Stimulated activated CD4-positive, alpha-beta T cell treated with anti-CD3 and anti-CD28 coated beads, TNF-alpha, amount 100 ng/mL, for 48 hours (primary cell): ENCODE measurements at places on chromosomes 6 and 20.

DNA sequence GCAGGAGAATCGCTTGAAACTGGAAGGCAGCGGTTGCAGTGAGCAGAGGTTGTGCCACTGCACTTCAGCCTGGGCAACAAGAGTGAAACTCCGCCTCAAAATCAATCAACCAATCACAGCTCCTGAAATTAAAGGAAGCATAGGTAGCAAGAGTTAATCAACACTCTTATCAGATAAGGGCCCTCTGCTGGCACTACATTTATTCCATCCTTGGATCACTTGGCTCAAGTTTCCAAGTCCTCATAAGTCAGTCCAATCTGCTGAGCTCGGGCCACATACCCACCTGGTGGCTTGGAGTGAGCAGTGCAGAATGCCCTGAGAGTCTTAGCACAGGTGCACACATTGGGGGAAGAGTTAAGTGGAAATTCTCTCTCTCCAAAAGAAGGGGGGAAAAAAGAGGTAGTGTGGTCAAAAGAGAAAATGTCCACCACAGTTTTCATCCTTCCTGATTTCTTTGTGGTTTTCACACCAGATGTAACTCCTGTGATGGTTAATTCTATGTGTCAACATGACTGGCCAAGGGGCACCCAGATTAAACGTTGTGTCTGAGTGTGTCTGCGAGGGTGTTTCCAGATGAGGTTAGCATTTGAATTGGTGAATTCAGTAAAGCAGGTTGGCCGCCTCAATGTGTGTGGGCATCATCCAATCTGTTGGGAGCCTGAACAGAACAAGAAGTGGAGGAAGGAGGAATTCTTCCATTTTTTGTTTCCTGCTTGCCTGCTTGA lies 14.2 kb upstream of the FAM8A1 start:
- no peak for DNase-seq

- no peak for DNase-seq
Observed at GRCh38 chr20:34060970-34061369, 51.1 kb downstream of the EIF2S2 start.

GRCh38 chr6:28657381-28657768 lies 131.7 kb downstream of the GPX5 start:
- no peak for DNase-seq

DNA sequence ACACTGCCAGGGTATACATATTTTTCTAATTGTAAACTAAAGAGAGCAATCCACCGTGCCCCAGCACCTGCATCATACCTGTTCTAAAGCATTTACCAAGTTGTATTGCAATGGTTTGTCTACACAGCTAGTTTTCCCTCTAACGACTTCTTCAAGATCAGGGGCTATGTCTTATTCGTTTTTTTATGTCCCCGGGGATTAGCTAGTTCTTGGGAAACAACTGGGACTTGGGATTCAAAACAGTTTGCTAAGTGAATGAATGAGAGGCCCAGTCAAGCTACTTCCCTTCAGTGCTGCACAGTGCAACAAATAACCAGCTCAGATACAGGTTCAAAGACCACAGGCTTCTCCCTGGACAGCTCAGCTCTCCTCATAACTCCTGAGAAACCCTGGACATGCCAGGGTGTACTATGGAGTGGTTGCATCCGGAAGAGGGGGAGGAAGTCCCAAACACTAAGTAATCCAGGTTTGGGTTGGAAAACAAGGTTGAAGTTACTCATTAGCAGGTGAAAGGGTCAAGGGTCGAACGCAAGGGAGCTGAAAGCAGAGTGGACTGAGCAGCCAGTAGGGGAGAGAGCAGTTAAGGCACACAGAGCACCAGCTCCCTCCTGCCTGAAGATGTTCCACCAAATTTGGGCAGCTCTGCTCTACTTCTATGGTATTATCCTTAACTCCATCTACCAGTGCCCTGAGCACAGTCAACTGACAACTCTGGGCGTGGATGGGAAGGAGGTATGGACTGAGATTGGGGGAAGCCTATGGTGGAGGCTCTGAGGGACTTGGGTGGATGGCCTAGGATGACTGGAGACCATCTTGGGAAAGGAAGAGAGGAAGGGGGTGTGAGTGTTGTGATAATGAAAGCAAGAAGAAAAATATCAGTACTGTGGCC lies at the start of gene APOM:
Gene APOM (plus strand): TSS at position 546 of the 889 bp plus-strand sequence. CDS start 73 bp downstream, at position 619.
- DNase-seq, result no peak

DNA sequence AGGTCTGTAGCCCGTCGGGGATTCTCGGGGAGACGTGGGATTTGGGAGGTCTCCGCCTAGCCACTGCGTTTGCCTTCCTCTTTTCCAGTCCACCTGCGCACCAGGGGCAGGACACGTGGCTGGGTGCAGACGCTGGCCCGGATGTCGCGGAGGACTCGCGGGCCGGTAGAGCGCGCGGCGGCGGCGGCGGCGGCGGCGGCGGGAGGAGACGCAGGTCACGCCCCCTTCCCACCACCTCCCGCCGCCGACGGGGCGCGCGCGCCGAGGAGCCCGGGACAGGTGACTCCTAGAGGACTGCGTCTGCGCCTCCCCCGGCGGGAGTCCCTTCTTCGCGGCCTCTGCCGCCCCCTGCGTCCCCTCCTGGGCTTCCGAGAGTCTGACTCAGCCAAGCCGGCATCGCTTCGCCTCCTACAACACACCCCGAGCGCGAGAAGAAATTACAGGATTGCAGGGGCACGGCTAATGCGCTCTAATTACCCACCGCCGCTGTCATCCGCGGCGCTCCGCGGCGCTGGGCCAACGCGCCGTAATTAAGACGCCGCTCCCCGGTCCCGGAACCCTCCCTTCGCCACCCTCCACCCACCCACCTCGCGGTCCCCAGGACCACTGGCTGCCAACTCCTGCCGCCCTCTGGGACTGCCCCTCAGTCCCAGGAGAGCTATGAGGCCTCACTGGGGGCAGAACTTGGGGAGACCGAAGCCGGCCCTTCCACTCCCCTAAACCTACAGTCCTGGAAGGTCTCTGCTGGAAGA lies 124.5 kb downstream of the MRPL14 start:
- peak; percentile 33 for DNase-seq

DNA sequence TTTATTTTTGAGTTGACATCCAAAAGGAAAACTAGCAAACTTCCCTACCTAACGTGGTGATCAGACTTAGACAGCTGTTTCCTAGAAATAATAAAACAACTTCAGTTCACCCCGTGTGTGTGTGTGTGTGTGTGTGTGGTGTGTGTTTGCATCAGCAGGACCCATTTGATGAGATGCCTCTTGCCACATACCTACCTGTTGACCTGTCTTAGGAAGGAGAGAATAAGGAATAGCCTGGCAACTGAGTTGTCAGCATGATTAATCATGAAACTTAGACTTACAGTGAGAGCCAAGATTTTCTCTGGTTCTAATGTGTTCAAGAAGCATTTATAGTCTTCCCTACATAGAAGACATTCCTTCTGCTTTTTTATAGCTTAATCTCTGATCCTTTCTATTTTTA lies 16.1 kb upstream of the PBOV1 start:
- DNase-seq, result no peak

GRCh38 chr6:43246301-43247113 lies 3.2 kb downstream of the TTBK1 start:
- DNase-seq, result no peak

DNA sequence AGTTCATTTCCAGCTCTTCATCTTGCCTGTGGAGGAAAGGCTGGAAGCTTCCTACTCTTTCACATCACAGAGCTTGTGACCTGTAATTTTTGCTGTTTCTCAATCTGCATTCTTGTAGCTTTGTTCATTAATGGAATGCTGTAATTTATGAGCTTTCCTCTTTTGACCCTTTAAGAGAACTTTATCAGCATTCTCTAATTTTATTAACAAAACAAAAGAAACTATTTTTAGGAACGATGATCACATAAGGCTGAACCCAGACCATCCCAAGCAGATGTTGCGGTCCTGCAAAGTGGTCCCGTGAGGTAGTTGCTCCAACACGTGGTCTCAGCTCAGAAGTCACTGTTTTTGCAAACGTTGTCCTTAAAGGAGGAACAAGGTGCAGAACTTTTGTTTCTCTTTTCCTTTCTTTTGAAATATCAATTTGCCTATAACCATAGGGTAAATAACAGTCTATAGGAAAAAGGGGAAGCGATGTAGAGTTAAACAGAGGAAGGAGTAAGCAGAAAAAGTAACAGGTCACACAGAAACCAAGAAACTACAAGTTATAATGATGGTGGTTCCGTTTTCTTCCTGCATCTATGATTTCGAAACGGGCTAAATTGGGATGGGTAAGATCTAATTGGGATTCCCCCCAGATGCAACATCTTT lies 121.3 kb upstream of the PHACTR1 start:
- no peak for DNase-seq
